Foreskin keratinocyte (primary cell): ENCODE measurements at places on chromosomes 6 and 20.

- DNase-seq: no peak
Measured at GRCh38 chr20:1371830-1372539, 20.9 kb downstream of the FKBP1A start.

- no peak for DNase-seq
Measured at GRCh38 chr20:56715309-56715708, 86.2 kb downstream of the TFAP2C start.

DNA sequence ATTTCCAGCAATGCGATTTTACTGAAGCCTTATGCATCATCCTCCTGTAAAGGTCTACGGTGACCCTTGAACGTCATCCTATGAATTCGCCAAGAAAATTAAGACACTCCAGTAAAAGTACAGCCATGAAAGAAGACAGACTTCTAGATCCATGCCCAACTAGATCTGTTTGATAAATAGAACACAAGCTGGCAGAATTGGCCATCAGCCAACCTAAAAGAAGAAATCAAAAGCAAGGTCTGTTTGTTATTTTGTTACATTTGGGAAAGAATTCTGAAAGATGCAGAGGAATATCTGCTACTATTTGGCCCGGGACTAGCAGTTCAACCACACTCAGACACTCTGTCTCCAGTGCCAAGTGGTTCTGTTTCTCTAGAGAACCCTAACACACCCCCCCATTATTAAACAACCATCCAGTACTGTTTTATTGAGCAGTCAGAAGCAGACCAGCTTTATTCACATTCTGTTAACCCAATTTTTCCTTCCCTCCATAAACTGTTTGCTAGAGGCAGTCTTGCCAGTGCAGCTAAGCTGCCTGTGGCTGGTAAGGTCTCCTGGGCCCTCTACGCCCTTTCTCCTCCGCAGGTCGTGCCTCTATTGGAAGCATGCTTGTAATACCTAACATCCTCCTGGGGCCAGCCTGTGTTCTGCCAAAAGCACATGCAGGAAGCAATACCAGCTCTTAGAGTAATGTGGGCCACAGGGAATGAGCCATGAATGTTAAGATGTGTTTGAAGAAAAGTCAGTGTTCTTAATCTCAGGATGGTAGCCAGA, 30.7 kb downstream of the LY86 start:
- no peak for DNase-seq

DNA sequence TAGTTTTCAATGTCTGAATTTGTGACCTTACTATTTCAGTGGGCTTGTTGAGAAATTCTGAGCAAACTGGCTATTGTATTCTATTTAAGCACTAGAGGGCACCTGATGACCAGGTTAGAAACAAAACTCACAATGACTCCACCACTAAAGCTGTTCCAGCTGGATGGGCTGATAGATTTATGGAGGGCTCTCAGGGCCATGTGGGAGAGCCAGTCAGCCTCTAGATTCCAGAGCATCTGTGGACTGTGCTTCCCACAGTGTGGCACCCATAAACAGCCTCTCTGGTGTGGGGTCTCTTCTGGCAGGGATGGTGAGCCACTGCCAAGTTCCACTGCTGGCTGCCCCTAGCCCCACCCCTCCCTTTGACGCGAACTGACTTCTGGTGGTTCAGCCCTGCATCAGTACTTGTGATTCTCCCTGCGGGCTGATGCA, 29.2 kb downstream of the C6orf58 start:
- DNase-seq: peak; percentile 33

GRCh38 chr6:27494987-27495385, 22.1 kb upstream of the ZNF184 start:
- no peak for DNase-seq

GRCh38 chr6:3687847-3688246, 63.7 kb downstream of the PXDC1 start:
- no peak for DNase-seq
